ENCODE measurements at places on chromosomes 5 and 9. TPM values are rescaled to one million over a fixed set of nuclear protein-coding genes. Genes with fewer than 3 reads are reported as not detected.

Gene ZNF484
- 59.3 TPM for total RNA-seq

Gene PCDHB11
- 10.5 TPM for total RNA-seq

Gene INSL4
- total RNA-seq, result not detected

Gene PBX3
- total RNA-seq, result 14.3 TPM

Gene SARDH
- 2.5 TPM for total RNA-seq

Gene FBXW2
- total RNA-seq, result 48.2 TPM

Gene GAPVD1
- 81.6 TPM for total RNA-seq

Gene TAL2
- 3.0 TPM for total RNA-seq

Gene KCNMB1
- 0.16 TPM for total RNA-seq

Gene NKD2
- 3.0 TPM for total RNA-seq

Gene SNCB
- total RNA-seq, result 12.6 TPM

Gene AMBP
- total RNA-seq, result 1.6 TPM

Gene OBP2B
- not detected for total RNA-seq

Gene CETN3
- 32.0 TPM for total RNA-seq

Gene HMMR
- total RNA-seq, result 3.0 TPM
